ENCODE measurements at places on chromosomes 3 and 15.

- DNase-seq: no peak
Observed at GRCh38 chr3:136106101-136106500, 90.0 kb downstream of the MSL2 start.

DNA sequence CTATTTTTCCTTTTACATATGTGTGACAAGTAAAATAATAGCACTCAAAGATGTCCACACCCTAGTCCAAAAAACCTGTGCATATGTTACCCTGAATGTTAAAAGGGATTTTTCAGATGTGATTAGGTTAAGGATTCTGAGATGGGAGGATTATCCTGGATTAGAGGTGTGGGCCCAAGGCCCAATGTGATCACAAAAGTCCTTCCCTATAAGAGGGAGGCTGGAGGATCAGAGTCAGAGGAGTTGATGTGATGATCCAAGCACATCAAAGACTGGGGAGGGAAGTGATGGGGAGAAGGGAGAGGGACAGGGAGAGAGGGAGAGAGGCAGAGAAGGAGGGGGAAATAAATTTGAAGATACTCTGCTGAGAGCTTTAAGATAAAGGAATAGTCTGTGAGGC lies 512.6 kb downstream of the PLOD2 start:
- DNase-seq: no peak

- DNase-seq: no peak
Observed at GRCh38 chr15:86556396-86557017, 476.8 kb downstream of the AGBL1 start.

DNA sequence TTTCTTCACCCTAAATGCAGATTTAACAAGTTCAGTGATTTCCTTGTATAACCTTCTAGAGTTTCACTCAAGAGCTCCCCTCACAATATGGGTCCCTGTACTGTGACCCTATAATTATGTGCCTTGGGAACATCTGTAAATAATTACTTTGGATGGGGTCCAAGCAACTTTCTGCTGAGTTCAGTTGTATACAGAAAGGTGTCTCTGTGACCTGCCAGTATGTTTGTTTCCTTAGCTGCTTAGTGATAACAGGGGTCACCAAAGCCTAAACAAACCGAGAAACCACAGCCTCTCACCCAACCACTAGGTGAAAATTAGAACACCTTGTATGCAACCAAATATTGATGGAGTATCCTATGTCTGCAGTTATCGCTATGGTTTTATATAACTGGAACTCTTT lies 29.8 kb upstream of the SLC25A36 start:
- no peak for DNase-seq

DNA sequence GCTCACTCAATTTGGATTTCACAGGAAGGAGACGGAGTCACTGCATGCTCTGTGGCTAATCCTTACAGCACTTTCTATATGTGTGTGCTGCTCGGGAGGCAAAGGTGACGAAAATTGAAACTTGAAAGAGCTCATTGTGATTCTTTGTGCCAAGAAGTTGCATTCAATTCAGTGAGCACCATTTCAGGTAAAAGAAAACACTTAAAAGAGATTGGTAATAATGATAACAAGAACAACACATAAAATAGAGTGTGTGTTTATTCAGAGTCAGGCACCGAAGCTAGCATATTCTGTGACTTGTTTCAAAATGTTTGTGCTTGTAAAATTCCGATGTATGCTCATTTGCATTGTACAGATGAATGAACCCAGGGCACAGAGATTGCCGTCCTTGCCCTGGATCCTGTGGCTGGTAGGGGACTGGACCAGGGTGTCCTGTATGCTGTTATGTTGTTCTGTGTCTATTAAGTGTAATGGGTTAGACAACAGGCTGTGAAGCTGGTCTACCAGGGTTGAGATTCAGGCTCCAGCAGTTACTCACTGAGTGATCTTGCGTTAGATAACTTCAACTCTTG lies 193.3 kb upstream of the PROK2 start:
- no peak for DNase-seq

- peak; percentile 39 for DNase-seq
Observed at GRCh38 chr3:125318167-125318865, 56.8 kb downstream of the ZNF148 start.

DNA sequence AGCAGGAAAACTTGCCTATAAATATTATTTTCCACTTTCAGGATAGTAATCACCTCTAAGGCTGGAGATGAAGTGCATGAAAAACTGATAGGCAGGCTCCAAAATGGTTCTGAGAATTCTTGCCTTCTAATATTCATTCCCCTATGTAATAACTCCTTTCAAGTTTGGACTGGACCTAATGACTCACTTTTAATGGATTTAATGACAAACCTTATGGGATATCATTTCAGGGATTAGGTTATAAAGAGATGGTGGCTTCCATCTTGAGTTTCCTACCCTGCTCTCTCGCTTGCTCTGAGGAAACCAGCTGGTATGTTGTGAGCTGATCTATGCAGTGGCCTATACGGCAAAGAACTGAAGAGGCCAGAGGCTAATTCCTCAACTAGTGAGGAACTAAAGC lies 192.0 kb downstream of the BCHE start:
- DNase-seq: no peak

DNA sequence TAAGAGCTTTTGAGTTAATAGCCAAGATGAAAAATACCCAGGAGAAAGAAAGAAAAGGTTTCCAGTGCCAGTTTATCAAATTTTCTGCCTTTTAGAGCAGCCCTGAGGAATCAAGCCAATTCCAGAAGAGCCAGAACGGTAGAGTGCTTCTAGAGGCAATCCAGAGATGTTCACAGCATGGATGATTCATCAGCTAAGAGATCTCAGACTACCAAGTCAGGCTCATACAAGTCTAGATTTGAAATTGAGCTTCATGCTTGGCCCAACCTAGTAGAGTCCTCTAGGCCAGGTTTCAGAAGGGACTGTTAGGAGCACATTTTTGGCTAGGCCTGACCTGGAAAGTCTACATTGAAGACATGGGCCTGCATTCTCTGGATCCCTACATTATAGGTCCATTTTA lies 15.5 kb downstream of the WDR48 start:
- DNase-seq: no peak

DNA sequence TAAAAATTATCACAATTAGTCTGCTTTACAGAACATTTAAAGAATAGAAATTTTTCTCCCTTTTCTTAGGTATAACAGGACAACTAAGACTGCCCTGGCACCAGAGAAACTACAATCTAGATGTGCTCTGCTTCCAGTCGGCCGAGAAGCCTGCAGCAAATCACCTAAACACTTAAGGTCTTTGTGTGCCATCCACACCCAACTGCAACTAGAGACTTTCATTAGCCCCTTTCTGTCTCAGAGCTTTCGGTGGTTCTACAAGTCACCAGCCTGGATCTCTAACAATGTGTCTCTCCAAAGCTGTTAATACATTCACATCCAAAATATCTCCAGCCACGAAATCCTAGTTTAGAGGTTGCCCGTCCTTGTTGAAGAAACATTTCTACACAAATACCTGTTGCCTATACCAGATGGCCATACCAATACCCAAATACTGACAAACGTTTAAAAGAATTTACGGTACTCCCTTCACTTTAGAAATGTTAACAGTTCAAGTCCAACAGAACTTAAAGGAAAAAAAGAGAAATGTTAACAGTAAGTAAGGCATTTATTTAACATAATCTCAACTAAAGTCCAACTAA lies 6.7 kb downstream of the PRC1 start:
- no peak for DNase-seq

GRCh38 chr3:108159865-108160264 lies 62.4 kb downstream of the IFT57 start:
- no peak for DNase-seq

DNA sequence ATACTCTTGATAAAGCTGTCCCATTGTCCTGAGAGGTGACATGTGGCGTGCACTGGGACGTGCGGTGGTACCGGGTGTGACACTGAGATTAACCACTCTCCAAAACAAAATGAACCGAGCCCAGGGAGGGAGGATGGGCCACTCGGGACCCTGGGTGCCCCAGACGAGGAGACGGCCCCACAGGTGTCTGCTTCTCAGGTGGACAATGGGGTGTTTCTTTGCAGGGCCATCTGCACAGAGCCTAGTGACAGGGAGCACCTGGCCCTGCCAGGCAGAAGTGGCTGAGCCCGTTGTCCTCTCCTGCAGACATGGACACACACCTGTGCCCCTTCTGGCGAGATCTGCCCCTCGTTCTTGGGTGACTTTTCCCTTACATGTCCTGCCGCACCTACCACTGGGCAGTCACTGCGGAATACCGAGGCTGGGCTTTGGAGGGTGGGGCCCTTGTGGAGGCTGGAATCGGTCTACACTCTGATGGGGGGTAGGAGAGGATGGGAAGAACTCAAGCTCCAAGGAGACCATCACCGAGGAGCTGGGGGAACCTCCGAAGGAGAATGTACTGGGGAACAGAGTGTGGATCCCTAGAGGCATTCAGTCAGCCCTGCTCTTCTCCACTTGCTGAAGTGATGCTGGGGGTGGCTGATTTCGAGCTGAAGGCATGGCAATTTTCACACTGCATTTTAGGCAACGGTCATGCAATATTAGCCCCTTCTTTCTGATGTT lies 153.5 kb downstream of the ATP10A start:
- no peak for DNase-seq

GRCh38 chr3:4587061-4587837 lies 94.1 kb downstream of the ITPR1 start:
- no peak for DNase-seq

GRCh38 chr3:170718848-170719247 lies 133.0 kb upstream of the SLC7A14 start:
- DNase-seq: no peak

DNA sequence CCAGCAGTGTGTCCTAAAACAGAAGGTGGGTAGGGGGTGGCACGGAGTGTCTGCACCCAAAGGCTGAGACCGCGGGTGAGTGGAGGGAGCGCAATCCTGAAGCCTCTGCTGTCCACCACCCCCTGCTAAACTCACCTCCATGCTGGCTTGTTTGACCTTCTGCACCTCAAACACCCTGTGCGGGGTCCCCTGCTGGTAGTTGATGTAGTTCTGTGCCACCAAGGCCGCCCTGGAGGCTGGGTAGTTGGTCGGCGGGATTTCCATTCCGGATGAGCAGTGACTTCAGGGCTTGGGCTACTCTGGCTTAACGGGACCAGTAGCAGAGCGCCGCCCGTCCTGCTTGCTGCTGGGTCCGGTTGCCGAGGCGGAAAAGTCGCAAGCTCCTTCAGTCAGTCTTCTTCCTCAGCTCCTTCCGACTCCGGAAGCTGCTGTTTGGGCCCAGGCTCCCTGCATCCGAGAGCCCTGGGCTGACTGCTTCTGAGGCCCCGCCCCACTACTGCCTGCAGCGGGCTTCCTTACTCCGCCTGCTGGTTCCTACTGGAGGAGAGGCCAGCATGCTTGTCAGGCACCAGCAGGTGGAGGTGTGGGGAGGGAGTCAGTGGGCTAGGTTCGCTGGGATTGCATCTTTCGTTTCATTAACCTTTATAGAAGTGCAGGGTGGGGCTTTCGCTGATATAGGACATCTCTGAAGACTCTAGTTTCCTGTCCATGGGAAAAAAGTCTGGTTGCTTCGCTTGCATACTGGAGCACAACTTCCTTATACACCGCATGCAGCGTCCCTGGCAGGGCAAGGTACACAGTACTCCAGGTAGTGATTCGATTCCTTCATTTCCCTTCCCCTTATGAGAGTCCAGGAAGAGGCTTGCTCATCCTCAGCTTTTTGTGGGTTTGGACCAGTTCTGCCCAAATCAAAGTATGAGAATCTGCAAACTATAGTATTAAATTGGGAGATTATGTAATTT lies at the start of gene LXN:
Gene LXN (minus strand): TSS at position 434 of the 962 bp plus-strand sequence. CDS start 170 bp downstream, at position 264.
- DNase-seq: peak; percentile 73

GRCh38 chr3:115098354-115099073 lies 48.6 kb downstream of the ZBTB20 start:
- DNase-seq: no peak

DNA sequence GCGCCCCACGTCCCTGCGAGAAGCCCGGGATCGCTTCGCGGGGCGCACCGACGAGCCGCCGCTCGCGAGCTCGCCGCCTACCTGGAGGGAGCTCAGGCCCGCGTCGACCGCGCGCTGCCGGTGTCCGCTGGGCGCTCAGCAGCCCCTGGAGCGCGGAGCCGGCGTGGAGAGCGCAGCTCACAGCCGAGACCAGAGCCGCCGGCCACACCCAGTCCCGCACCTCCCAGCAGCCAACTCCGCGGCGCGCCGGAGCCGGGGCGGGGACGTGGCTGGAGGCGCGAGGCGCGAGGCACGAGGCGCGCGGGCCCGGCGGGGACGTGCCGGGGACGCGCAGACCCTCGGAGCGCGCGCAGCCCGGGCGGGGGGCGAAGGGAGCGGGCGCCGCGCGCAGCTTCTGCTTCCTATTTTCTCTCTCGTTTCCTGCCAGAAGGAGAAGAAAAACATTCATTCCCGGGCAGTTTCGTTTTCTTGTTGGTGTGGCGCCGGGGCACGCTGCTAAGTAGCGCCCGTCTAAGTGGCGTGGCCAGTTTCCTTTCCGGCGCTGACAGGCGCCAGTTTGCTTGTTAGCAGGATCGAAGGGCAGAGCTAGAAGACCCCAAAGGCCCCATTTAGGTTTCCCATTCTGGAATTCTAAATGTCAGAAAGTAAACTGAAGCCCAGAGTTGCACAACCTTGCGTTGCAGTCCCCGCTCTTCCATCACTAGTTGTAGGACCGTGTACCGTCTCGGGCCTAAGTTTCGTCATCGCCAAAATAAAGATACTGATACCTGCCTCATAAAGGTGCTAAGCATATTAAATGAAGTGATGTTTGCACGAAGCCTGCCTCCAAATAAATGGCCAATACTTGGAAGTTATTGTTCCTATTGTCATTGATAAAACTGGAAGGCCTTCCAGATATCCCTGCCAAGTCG lies at the start of gene GNB4:
Gene GNB4 (minus strand): TSS at position 206 of the 911 bp plus-strand sequence. CDS start 25,270 bp downstream, outside the sequence.
- peak; percentile 32 for DNase-seq

DNA sequence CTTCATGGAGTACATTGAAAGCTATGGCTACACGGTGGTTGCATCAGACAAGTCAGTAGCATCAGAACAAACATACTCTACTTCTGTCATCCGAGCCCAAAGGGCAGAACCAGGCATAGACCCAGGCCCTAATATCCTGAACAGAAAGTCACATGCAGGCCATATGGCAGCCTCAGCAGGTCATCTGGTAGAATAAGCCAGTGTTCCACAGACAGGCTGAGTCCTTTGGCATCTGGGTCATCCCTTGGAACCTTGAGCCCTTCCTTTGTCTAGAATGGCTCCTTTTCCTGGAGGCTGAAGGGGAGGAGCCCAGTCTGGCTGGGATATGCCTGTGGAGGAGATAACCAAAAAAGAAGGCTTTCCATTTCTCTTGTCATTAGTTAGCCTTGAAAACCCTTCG lies 29.2 kb downstream of the SEMA6D start:
- DNase-seq: no peak

DNA sequence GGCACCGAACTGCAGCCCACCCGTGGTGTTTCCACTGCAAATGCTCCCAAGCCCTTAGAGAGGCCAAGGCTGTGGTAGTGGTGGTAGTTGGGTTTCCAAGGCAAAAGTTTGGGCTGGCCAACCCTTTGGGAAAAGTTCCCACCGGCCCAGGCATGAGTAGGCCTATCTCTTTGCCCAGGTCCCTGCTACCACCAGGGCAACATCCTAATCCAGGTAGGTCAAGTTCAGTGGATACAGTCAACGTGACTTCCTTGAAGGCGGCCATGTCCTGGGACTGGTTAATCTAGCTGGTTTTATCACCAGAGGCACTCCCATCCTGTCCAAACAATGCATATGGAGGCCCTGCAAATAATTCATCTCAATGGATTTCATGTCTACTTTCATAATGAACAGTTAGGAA lies 1.6 kb upstream of the ONECUT1 start:
- DNase-seq: no peak

GRCh38 chr3:83928391-83928790 lies 1030.4 kb upstream of the CADM2 start:
- no peak for DNase-seq

- DNase-seq: no peak
Observed at GRCh38 chr15:95439922-95440376, 890.6 kb upstream of the NR2F2 start.
